SK-MEL-5 (cell line): ENCODE measurements at places on chromosomes 2 and 18. TPM values are rescaled to one million over a fixed set of nuclear protein-coding genes. Genes with fewer than 3 reads are reported as not detected.

Gene CRYGC
- not detected in 2 replicates for total RNA-seq

GRCh38 chr2:8965216-8965969 is 38.1 kb downstream of the MBOAT2 start:
- no peak for DNase-seq

- DNase-seq, result no peak
Measured at GRCh38 chr2:84889332-84889731, 8.4 kb upstream of the TRABD2A start.

Gene UGT1A6
- not detected in 2 replicates for total RNA-seq

DNA sequence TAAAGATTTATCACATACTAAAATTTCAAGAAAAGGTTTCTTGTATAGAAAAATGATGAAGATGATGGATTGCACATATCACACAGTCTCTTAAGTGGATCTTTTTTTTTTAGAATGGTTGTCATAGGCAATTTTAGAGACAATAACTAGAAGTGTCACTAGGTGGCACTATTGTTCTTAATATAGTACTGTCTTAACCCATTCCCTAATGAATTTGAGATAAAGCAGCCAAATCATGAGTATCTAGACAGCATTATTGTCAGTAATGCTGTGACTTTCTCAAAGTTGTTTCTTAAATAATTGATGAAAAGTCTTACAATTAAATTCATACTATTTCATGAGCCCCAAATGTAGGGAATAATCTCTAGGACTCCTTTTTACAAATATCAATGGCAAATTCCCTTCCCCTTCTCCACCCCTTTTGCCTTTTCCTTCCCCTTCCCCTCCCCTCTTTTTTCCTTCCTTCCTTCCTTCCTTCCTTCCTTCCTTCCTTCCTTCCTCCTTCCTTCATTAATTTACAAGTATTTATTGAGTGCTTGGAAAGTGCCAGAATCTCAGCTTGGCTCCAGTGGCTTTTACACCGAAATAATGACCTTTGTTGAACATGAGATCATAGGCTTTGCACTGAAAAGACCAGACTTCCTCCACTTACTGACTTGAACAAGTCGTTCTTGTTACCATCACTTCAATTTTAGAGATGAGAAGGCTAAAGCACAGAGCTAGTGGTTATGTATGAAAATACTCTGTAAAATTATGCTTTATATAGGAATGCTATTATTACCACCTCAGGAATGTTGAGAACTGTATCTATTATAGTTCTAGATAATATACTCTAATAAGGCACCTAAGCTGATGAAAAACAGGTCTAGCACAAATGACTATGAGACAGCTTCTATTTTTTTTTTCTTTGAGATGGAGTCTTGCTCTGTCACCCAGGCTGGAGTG is 19.8 kb downstream of the MYL12B start:
- DNase-seq, result peak; percentile 91
